CD8-positive, alpha-beta T cell (primary cell): ENCODE measurements at places on chromosomes 3 and 15. TPM values are rescaled to one million over a fixed set of nuclear protein-coding genes. Genes with fewer than 3 reads are reported as not detected.

GRCh38 chr3:129673012-129673411 is 66.5 kb upstream of the PLXND1 start:
- no peak for DNase-seq

GRCh38 chr3:94232921-94233320 is 170.1 kb downstream of the NSUN3 start:
- DNase-seq: no peak

DNA sequence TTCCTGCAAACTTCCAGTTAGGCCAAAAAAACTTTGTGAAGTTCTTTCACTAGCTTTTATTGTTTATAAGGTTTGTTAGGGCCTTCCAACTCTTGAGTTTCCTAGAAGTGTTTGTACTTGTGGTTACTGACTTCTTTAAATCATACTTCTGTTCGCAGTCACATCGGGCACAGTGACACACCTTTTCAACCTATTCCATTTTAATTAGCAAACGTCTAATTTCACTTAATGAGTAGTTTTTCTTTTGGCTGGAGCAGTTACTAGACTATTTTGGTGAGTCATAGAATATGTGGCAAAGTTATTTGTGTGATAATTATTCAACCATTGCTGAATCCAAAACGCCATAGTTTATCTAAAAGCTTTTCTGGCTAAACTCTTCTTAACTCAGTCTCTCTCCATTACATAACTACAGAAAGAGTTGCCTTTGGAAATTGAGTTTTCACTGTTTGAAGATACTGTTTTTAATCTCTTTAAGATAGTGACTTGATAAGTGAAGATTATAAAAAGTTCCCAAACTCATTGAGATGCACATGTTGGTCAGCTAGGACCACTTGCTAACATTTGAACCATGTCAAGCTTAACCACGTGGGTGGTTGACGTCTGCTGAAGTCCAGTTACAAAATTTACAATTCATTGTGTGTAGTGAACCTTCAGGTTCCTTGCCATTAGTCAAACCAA is 21.5 kb downstream of the CNOT10 start:
- no peak for DNase-seq

GRCh38 chr3:170585008-170585936 is 603 bp downstream of the SLC7A14 start:
- DNase-seq: no peak

DNA sequence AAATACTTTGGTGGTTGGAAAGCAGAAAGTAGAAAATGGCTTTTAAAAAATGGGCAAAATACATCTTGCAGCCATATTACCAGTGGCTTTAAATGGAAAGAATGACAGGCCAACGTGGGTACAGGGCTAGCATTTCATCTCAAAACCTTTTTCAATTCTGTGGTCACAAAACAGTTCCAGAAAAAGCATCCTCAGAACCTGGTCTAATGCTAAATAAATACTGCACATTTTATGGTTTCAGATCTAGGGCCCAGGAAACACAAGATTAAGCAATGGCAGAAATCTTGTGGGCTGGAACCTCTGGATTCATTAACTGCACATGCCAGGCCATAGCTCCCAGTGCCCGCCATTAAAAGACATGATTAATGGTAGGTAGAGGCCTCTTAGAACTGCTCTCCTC is 470.2 kb upstream of the RASGRP1 start:
- no peak for DNase-seq

DNA sequence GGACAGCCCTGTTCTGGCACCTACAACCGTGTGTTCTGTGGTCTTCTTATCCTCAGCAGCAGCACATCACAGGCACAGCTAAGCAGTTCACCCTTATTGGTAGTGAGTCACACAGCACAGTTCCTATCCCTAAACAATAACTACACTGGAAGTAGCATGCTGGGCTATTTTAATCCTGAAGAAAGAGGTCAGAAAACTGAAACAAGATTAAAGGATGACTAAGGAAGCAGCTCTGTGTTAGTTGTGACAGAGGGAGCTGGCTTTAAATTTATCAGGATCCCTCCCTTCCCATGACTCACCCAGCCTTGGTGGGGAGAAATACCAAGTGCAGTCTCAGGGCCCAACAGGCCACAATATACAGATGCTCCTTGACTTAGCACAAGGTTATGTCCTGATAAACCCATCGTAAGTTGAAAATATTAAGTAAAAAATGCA is 144.3 kb downstream of the ERC2 start:
- DNase-seq: no peak

GRCh38 chr15:29631076-29632070 is 190.9 kb downstream of the TJP1 start:
- DNase-seq: no peak

DNA sequence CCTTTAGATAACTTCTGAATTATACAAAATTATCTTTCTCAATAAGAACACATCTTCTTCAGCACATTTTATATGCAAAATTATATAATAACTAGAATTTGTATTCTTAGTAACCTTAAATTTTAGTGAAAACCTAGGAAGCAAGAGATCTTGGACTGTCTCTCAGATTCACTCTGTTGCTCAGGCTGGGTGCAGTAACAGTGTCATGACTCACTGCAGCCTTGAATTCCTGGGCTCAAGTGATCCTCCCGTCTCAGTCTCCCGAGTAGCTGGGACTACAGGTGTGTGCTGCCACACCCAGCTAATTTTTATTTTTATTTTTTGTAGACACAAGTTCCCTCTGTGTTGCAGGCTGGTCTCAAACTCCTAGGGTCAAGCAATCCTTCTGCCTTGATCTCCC is 29.9 kb downstream of the MKRN3 start:
- no peak for DNase-seq

GRCh38 chr3:48614044-48614443 is 4.6 kb upstream of the UQCRC1 start:
- DNase-seq: no peak

DNA sequence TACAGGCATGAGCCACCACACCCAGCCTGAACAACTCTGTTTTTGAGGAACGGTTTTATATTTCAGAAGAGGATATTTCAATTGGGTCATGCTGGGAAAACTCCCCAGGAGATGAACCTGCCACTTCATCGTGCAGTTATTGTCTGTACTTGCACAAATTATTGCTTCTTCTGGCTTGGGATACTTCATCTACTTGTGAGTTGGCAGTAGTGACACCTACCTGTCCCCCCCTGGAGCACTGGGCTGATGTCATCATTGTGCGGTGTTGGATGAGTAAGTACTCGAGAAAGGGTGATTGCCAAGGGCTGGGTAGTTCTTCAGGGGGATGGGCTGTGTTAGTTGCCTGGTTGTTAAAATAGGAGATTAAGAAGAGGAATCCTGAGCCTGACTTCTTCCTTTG is 85.1 kb upstream of the SAMMSON start:
- no peak for DNase-seq

GRCh38 chr15:82585072-82585471 is 44.8 kb upstream of the RPS17 start:
- DNase-seq: no peak

- DNase-seq: no peak
These were observed 1.2 kb upstream of the TM4SF1 start for GRCh38 chr3:149378478-149379309.

GRCh38 chr3:44228900-44229299 is 12.8 kb upstream of the TOPAZ1 start:
- DNase-seq: no peak

DNA sequence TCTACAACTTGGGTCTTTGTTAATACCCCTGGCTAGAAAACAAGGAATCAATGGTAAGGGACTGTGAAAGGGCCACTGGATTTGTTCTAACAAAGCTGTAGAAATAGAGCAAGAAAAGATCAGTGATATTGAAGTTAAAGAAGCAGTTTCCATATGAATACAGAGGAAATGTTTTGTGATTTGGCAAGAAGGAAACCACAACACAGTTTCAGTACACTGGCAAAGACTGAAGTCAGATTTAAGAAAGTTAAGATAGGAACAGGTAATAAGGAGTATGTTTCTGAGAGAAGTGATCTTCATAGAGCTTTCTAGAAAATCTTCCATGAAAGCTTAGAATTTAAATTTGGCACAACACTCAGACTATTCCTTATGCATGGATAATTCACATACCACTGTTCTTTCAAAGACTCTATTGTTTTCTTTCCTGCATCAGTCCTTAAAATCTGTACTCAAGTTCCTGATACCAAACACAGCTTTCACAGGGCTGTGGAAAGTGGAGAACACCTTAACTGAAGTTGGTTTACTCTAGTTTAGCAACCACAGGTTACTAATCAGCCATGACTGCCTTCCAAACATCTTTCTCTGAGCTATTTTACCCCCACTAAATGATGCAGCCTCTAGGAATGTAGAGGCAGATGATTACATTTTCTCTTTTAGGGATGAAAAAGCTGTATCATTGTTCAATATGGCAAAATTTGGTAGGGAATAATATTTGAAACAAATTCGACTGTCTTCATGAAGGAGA is 32.4 kb upstream of the ALCAM start:
- DNase-seq: no peak

ALDH1A2 gene
- not detected for total RNA-seq

SCG5 gene
- not detected for total RNA-seq

AGTR1 gene
- total RNA-seq: not detected

WNT5A gene
- total RNA-seq: not detected
